ENCODE measurements at places on chromosomes 7 and 10.

- DNase-seq, result no peak
These were observed 56.3 kb upstream of the ZEB1 start for GRCh38 chr10:31262672-31263071.

DNA sequence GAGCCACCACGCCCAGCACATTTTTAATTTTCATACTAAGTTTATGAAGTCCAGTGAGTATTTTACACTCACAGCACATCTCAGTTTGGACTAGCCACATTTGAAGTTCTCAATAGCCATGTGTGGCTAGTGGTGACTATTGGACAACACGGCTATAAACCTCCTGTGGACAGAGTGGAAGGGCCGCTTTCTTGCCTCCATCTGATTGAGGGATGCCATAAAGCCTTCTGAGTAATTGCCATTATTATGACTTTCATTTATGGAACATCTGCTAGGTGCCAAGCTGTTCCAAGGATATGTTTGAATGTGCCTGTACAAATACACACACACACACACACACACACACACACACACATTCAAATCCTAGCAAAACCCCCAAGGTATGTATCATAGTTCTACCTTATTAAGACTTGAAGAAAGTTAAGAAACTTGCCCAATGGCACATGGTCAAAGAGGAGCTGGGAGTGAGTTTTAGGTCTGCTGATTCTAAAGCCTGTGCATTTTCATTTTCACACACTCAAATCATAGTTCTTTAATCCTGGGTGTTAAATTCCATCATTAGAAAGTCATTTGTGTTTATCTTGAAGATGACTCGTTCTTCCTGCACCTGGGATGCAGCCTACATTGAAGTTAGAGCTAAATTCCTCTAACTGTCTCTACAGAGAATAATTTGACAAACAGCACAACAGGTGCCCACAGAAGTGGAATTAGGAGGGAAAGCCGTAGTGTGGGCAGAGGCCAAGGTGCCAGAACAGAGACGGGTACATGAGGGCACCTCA, 143.3 kb downstream of the PKD1L1 start:
- DNase-seq, result no peak

GRCh38 chr7:22696541-22697228, 30.3 kb upstream of the IL6 start:
- DNase-seq, result no peak

GRCh38 chr7:50335795-50336754, 31.6 kb downstream of the IKZF1 start:
- peak; percentile 87 for DNase-seq

DNA sequence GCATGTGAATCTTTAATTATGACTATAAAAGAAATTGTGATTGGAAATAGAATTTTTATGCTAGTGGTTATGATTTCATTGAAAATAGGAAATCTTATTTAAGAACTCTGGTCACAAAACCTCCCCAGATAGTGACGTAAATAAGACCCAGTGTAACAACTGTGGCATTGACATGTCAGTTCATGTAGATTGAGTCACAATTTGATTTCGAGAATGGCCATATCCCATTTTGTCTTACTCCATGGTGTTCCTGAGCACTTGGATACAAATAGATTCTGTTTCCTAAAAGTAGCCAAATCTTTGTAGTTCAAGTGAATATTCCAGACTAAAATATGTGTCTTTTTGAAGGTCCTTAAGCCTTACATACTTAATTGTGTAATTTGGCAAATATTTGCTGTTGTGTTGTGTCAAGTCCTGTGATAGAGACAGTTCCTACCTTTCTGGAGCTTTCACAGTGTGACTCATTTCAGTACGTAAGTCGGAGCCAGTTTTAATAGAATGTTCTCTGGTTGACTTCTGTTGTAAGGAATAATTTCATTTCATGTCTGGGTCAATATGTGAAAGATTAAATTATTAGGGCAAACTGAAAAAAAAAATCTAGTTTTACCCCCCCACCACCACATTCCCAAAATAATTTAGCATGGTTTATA, 37.1 kb upstream of the TOMM7 start:
- no peak for DNase-seq

DNA sequence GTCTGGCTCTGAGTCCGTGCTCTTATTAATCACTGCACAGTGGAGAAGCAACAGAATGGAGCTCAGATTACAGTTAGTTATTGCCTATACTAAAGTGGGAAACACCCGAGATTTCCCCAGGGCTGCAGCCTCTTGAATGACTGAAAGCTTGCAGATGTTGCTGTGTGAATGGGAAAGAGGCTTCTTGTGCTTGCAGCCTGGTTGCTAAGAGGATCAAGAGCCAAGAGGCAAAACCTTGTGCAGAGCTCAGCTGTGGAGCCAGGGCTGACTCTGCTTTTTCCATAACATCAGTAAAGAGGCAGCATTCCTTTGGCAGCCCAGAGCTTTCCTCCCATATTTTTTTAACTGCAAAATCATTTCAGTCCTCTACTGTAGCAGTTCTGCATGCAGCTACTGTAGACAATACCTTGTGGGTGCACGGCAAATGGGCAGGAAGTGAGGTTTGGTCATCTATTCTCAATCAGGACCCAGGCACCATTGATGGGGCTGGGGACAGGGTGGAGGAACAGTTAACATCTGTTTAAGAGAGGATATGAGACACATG, 86.5 kb downstream of the RALA start:
- DNase-seq, result peak; percentile 42

- DNase-seq, result no peak
These were observed 73.8 kb upstream of the TMEM106B start for GRCh38 chr7:12137283-12137682.

- DNase-seq, result no peak
These were observed 22.3 kb downstream of the GTF2IRD1 start for GRCh38 chr7:74475987-74476350.

DNA sequence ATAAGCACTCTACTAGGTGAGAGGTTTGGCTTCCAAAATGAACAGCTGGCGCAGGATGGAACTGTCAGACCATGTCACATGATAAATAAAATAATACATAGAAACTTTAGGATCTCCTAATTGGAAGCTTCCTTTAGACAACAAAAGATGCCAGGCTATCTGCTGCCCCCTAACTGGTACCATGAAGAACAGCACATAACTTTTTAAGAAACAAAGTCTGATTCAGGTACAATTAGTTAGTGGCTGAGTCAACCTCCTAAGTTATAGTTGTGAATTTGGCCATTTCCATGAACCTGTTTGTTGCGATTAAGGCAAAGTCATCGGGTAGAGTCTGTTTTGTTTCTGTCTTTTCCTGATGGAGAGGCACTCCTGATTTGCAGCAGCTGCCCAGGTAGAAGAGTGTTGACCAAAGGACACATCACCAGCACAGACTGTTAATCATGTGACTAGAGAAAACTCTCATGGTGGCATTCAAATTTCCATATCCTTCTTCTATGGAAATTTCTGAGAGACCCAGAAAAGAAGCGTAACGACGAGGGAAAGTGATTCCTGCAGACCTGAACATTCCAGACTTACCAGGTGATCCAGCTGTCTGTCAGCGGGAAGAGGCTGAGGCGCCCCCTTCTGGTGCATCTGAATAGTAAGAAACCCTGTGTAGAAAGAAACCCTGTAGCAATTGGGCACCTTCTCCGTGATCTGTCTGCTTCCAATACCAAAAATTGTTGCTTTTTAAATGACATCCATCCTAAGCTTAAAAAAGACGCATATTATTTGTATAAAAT, 8.6 kb upstream of the INHBA start:
- DNase-seq, result peak; percentile 33

DNA sequence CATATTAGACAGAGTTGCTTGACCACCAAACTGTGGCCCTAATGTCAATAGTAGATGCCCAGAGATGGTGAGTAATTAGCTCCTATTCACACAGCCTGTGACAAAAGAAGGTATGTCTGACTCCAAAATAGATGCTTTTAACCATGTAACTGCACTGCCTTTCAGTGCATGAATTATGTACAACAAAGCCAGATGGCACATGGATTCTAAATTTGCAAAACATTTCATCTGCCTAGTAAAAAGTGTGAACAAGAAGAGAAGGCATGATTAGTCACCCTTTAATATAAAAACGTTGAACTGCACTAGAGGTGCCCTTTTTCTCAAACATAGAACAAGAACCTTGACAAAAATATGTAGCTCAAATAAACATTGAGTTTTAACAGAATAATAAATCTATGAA, 35.5 kb upstream of the PTPRZ1 start:
- DNase-seq, result no peak

- no peak for DNase-seq
These were observed 105.7 kb upstream of the INHBA start for GRCh38 chr7:41808541-41808940.

DNA sequence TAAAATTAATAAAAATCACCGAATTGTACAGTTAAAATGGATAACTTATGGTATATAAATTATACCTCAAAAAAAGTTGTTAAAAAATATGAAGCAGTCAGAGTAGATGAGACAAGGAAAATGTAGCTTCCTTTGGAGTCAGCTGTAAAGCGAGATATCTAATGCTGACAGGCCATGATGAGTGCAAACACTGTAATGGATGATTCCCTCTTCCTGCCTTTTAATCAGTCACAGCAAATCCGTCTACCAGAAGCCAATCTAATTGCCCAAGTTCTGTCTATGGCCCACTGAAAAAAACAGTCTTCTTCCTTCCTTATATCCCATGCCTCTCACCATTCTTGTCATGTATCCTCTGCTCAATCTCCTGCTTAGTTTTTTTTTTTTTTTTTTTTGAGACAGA, 59.9 kb upstream of the DNAJB12 start:
- DNase-seq, result no peak

DNA sequence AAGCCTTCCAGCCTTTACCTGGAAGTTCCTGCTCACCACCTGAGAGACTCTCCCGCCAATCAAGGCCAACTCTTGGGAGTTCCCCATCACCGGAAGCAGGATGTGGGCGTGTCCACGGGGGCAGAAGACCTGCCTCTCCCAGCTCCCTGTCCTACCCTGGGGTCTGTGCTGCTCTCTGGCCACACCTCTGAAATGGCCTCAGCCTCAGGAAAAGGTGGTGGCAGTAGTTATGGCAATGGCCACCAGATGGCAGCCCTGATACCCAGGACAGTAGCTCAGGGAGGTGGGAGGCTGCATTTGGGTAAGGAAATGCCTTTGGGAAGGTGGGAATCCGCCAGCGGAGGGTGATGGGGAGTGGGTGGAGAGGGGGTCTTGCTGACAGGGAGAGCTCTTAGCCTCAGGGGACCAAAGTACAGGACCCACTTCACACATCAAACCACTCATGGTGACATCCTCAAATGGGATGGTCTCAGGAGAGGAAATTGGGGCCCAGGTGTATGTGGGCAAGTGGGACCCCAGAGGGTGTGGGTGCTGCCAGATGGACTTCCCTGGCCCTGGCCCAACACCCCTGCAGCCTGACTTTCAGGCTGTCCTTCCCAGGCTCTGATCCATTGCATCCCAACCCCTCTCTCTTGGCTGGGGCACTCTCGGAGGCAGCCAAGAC, 33.9 kb downstream of the KAZALD1 start:
- peak; percentile 83 for DNase-seq

GRCh38 chr10:67803588-67804394, 34.2 kb downstream of the DNAJC12 start:
- no peak for DNase-seq

DNA sequence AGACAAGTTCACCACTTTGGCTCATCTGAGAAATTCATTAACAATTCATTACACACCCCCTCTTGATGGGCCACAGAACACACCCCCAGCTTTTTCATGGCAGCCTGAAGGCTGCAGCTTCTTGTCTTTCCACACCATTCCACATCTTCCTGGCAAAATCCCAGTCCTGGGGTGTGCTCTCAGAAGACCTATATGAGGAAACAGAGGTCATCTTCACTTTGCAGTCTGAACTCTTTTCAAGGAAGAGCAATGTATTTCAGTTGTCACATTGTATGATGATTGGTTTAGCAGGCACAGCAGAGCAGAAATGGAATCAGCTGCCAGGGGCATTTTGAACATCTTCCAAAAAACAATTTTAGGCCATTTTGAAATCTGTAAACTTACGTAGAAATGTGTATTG, 7.8 kb upstream of the LRRC27 start:
- no peak for DNase-seq

DNA sequence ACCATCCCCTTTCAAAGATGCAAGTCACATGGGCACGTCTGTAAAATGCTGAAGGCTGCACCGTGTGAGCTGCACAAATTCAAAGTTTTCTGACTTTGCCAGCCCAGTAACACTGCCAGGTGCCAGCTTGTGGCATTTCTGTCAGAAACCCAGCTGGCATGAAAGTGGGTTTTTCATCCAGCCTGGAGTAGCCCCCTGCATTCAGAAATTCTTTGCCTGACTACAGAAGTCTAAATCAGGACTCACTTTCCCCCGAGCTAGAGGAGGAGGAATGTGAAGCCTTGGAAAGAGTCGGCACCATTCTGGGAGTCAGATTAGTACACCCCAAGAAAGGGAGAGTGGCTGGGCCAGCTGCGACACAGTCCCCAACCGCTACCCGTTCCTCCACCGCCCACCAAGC, 56.7 kb upstream of the EN2 start:
- no peak for DNase-seq

- DNase-seq, result peak; percentile 38
These were observed 137.6 kb upstream of the PRSS1 start for GRCh38 chr7:142611566-142612236.

DNA sequence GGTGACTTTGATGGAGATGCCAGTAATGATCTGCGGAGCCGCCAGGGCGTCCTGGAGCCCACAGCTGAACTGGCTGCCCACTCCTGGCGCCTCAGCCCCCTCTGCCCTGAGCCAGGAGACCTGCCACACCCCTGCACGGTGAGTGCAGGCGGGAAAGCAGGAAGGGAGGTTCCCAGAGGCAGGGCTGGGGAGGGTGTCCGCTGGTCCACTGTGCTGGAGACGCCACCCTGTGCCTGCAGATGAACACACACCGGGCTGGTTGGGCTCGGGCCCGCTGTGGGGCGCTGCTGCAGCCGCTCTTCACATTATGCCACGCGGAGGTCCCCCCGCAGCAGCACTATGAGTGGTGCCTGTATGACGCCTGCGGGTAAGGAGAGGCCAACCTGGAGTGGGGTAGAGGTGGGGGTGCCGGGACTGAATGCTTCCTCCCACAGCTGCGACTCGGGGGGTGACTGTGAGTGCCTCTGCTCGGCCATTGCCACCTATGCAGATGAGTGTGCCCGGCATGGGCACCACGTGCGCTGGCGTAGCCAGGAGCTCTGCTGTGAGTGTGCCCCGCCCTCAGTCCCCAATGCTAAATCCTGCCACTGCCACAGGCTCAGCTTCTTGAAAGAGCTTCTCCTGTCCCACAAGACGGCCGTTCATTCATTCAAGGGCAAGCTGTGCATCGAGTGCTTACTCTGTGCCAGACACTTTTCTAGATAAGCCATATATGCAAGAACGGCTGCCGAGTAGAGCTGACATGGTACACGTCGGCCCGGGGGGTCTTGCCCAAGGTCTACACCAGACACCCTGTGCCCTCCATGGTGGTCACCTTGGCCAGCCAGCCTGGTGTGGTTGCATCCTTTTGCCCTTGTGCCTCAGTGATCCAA, 14.3 kb upstream of the ZNF467 start:
- DNase-seq, result peak; percentile 39

GRCh38 chr10:5945190-5945509, 32.2 kb downstream of the IL15RA start:
- no peak for DNase-seq

- no peak for DNase-seq
These were observed 71.9 kb downstream of the JCAD start for GRCh38 chr10:29987471-29987870.

- DNase-seq, result no peak
These were observed 130.7 kb downstream of the SAMD9 start for GRCh38 chr7:92987095-92987494.

All from hematopoietic multipotent progenitor cell treated with erythropoietin and hydrocortisone succinate and interleukin-3 and kit ligand, for 6 days (in vitro differentiated cells).